Activated naive CD8-positive, alpha-beta T cell treated with anti-CD3 and anti-CD28 coated beads for 36 hours (primary cell): ENCODE measurements at places on chromosomes 11 and 22. TPM values are rescaled to one million over a fixed set of nuclear protein-coding genes. Genes with fewer than 3 reads are reported as not detected.

GRCh38 chr22:19986011-19986409 is 30.6 kb downstream of the ARVCF start:
- DNase-seq, result no peak

DNA sequence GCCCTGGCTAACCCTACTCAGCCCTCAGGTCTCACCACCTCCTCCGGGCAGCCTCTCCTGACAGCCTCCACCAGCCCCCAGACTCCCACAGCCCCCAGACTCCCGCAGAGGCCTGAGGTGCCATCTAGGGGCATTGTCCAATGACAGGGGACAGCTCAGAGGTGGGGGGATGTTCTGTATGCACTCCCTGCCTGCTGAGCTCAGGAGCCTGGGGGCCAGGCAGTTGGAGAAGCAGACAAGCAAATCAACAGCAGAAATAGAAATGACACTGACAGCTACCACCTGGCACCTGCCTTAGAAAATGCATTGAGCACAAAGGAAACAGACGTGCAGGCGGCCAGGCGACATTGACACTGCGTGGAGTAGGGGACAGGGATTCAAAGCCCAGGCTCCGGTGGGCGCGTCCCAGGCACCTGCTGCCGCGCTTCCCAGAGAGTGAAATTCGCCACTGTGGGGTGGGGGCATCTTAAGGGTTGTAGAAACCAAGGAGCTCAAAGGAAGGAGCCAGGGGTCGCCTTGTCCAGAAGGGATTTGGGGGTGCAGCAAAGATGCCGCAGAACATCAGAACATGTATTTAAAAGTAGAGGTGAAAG is 22.5 kb upstream of the WNT7B start:
- no peak for DNase-seq

Gene SLC7A4
- total RNA-seq, result 0.41 TPM

Gene ACR
- total RNA-seq, result not detected
